ENCODE measurements at places on chromosomes 4 and X. TPM values are rescaled to one million over a fixed set of nuclear protein-coding genes. Genes with fewer than 3 reads are reported as not detected.

Gene HTATSF1
- 111 TPM for total RNA-seq

DNA sequence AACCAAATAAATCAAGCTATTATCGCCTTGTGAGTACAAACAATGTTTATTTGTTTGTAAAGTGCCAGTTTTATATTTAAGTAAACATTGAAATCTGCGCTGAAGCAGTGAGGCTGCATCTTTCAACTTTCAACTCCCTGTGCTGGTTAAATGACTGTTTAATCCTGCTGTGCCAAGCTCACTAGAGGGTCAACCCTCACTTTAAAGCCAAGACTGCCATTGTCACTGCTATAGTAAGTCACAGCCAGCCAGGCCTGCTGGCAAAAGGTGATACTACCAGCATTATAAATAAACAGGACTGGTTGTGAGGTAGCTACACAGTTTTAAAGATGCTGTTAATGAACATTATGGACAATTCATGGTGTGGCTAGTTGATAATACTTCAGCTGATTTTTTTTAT lies 34.6 kb downstream of the EFHC2 start:
- no peak for DNase-seq

- no peak for DNase-seq
Measured at GRCh38 chrX:20739038-20739745, 472.5 kb upstream of the RPS6KA3 start.

GRCh38 chr4:145487631-145488030 lies 6.0 kb downstream of the SMAD1 start:
- DNase-seq = no peak

GRCh38 chr4:84870398-84871163 lies 95.9 kb downstream of the WDFY3 start:
- no peak for DNase-seq

Gene AVPR2
- total RNA-seq = 4.4 TPM

Gene SCD5
- 30.3 TPM for total RNA-seq

DNA sequence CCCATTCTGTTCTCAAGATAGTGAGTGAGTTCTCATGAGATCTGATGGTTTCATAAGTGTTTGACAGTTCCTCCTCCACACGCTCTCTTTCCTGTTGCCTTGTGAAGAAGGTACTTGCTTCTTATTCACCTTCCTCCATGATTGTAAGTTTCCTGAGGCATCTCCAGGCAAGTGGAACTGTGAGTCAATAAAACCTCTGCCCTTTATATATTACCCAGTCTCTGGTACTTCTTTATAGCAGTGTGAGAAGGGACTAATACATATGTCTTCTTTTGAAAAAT lies 58.4 kb downstream of the CFAP299 start:
- no peak for DNase-seq

DNA sequence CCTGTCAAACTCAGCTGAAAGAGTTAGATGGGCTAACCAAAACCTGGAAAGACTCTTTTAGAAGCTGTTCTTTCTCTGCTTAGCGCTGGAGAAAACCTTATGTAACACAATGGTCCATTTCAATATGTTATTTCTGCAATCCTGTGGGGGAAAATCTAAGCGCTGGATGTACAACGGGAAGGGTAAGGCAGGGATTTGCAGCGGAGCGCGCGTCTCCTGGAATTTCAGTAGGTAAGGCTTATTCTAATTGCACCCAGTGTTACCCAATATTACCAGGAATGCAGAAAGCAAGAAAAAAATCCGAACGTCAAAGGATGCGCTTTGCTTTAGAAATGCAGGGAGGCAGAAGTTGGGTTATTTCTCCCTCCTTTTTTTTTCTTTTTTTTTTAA lies 2.0 kb downstream of the HS3ST1 start:
- no peak for DNase-seq

GRCh38 chr4:3708103-3708510 lies 58.1 kb upstream of the ADRA2C start:
- peak; percentile 63 for DNase-seq

DNA sequence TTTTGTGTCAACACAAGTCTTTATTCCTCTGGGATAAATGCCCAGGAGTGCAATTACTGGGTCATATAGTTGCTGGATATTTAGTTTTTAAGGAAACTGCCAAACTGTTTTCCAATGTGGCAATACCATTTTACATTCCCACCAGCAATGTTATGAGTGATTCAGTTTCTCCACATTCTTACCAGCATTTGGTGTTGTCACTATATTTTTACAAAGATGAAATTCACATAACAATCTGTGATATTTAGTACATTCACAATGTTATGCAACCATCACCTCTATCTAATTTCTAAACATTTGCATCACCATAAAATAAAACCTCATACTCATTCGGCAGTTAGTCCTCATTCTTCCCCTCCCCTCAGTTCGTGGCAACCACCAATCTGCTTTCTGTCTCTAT lies 75.0 kb downstream of the MAMLD1 start:
- no peak for DNase-seq

Gene GATA1
- 0.35 TPM for total RNA-seq

GRCh38 chrX:119008110-119008744 lies 33.8 kb downstream of the LONRF3 start:
- no peak for DNase-seq

GRCh38 chr4:8293131-8293975 lies 23.8 kb downstream of the HTRA3 start:
- no peak for DNase-seq

GRCh38 chr4:20618731-20619130 lies 81.5 kb upstream of the PACRGL start:
- DNase-seq = no peak

- DNase-seq = no peak
Measured at GRCh38 chr4:8840006-8840793, 31.4 kb downstream of the HMX1 start.

DNA sequence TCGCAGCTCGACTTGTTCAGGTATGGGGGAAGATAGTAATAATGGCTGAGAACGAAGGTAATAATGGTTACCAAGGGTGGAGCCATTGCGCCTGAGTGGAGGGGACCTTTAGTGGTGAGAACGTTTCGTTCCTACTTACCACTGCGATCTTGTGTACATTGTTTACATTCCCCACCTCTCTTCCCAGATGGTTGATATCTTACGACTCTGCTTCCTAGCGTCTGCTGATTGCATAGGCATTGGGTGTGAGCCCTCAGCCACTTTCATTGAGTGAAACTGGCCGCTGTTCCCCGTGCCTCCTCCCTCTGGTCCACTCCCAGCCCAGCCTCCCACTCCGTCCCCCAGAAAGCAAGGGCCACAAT lies 850 bp downstream of the IGBP1 start:
- DNase-seq = no peak

DNA sequence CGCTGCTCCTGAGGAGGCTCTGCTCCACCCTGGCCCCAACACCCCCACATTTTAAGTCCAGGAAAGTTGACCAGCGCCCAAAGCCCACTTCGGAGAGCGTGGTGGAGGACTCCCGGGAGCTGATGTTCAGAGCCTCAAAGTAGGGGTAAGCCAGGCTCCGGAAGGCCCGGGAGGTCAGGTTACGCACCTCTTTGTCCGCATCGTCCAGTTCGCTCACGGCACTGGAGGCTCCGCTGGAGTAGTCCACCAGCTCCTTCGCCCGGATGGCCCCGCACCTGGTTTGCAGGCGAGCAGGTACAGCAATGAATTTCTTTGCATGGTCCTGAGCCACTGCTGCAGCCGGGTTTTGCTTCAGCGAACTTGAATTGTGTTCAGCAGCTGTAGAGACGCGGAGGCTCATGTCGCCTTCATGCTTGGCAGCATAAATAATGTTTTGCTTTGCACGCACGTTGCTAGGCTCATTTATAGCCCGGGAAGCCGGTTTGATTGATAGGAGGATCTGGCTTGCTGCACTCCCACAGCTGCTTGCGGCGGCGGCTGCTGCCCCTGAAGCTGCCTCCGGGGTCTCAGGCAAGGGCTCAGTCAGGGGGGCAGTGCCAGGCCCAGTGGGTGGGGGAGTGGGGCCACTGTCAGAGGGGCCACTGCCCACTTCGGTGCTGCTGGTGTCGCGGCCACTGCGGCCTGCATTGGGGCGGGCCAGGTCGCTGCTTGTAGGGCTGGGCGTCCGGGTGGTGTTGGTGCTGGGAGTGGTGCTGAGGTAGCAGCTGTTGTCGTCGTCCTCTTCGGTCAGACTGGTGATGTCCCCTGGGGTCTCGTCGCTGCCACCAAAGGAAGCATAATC lies 4.8 kb downstream of the C4orf54 start:
- no peak for DNase-seq

- DNase-seq = no peak
Measured at GRCh38 chr4:186481998-186482790, 73.2 kb downstream of the MTNR1A start.

GRCh38 chrX:31279359-31279758 lies 207.5 kb upstream of the FTHL17 start:
- no peak for DNase-seq

Gene ADGRG2
- 0.51 TPM for total RNA-seq

Gene TSPAN7
- 69.7 TPM for total RNA-seq

GRCh38 chr4:83731609-83732008 lies 195.7 kb downstream of the GPAT3 start:
- DNase-seq = no peak

GRCh38 chr4:182916483-182917181 lies 554 bp downstream of the DCTD start:
- DNase-seq = peak; percentile 63

DNA sequence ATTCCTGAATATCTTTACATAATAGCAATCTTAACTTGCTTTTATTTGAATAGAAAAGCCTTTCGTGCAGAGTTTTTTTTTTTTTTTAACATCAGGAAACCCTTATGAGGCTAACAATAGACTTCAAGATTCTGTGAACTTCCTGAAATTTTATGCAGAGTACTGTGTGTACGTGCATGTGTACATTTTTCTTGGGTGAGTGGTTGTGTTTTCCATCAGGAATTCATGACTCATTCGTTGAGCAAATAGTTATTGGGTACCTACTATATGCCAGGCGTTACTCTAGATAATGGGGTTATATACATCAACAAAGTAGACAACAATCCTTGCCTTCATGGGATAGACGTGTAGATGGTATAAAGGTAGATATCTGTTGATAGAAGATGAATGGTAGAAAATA lies 59.1 kb downstream of the MRPL1 start:
- no peak for DNase-seq

DNA sequence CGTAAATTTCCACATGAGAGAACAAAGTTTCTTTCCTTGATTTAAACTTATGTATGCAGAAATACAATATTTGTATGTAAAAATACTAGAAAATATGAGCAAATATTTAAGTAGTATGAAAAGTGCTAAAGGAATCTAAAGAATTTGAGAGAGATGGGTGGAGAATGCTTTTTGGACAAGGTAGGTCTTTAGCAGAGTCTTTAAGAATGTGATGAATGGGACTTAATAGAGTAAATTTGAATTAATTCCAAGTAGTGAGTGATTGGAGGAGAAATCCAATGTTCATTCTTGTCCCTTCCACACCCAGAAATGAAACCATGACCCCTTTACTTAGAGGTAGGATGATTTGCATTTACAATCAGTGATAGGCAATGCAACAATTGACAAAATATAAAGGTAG lies 570.9 kb upstream of the ZFP42 start:
- no peak for DNase-seq

DNA sequence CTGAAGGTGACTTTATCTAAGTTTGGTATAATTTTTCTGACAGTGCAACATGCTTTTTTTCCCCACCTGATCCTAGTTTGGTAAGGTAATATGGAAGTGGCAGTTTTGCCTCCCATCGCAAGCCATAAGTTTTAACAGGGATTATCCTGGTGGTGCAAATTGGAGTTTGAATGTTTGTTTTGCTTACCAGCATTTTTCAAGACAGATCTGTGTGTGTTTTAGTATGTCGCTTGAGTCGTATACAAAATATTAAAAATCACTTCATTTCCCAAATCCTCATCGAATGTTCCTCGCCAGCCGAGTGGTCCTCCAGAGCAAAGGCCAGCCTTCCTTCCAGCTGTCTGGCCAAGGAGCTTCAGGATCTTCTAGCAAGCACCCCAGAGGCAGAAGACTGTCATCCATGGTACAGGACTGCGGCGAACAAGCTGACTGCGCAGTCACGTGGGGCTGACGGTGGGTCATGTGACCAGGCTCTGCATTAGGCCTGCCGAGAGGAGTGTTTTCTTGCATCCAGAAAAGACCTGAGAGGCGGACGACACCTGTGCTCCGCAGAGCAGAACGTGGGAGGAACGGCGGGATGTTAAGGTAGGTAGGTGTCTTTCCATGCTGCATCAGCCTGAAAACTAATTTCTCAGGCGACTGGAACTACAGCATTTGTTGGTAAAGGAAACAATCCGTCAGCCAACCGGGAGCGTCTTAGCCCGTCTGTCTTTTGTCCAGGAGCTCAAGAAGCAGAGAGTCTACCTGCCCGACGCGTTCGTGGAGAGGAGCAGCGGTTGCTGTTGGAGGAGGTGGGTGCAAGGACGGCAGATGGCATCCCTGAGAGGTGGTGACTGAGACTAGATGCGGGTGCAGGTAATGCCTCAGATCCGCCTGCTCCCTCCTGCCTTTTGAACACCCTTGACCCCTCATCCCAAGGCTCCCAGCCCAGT lies at the start of gene GPRASP3:
Gene GPRASP3 (plus strand): TSS at position 507 of the 932 bp plus-strand sequence. CDS start 28,253 bp downstream, outside the sequence.
- DNase-seq = peak; percentile 78

GRCh38 chr4:99273704-99274103 lies 17.1 kb downstream of the ADH1A start:
- no peak for DNase-seq

DNA sequence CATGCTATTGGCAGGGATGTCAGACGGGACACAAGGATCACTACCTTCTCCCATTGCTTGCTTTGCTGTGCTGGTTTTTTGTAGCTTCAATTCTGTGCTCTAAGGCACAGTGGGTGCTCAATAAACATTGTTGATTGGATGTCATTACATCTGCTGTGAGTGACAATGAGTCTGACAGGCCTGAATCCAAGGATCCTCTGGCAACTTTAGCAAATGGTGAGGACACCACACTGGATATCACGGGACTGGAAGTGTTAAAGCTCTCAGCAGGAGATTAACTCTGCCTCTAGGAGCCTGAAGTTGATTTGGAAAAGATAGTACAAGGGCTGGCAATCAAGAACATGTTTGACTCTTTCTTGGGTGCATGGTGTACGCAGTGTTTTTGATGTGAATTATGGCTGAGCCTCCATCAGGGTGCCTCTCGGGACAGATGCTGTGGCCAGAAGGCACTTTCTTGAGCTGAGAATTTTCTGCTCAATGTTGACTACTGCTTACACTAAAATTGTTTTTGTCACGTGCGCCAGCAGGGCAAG lies 217.9 kb downstream of the ARAP2 start:
- no peak for DNase-seq

DNA sequence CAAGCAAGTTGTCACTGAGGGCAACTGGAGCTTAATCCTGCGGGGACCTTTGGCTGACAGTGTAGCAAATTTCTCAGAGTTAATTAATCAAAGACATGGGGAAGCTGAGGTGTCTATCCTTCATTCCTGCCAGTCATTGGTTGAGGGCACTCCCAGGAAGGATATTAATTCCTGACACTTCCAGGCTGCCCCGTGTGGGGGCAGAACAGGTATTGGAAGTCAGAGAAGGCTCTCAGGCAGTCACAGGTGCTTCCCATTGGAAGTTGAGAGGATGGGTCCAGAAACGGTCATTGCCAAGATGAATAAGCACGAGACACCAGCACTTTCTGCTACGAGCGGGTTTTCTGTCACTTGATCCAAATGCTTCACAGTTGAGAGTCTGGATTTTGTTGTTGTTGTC lies 29.1 kb upstream of the CD38 start:
- DNase-seq = no peak

- DNase-seq = no peak
Measured at GRCh38 chr4:38356686-38357085, 307.3 kb upstream of the KLF3 start.

Gene BMP3
- total RNA-seq = 1.3 TPM
